ENCODE measurements at places on chromosomes 3 and 15.

DNA sequence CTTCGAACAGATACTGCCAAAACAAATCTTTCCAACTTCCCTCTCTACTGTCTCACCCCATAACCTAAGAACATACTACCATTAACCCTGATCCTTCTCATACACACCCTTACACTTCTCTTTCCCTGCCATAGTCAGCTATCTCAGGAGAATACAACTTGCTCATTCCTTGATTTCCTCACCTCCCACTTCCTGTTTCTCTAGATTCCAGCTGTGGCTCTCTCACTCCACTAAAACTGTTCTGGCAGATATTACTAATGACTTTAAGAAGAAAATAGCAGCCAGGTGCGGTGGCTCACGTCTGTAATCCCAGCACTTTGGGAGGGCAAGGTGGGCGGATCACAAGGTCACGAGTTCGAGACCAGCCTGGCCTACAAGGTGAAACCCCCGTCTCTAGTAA lies 4.6 kb downstream of the LSG1 start:
- DNase-seq = no peak

GRCh38 chr3:16697443-16698147 lies 92.4 kb upstream of the DAZL start:
- no peak for DNase-seq

DNA sequence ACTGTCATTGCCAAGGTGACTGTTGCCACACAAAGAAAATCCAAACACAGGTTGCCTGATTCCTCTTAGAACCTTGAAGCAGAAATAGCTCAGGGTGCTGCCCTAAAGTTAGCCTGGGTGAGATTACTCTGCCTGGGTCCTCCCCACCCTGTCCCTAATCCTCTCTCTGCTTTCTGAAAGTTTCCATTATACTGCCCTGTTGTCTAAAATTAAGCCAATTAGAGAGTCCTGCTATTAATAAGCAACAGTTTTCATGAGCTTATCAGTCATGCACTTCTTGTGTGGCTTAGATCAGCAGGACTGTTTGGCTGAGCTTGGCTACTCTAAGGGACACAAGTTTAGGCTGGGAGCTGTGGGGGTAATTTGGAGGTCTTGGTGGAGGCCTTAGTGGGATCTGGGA lies 334.7 kb upstream of the LRRFIP2 start:
- DNase-seq = no peak

- no peak for DNase-seq
Measured at GRCh38 chr3:124997303-124998246, 58.2 kb downstream of the HEG1 start.

GRCh38 chr3:131484496-131485111 lies 18.2 kb downstream of the MRPL3 start:
- DNase-seq = no peak

DNA sequence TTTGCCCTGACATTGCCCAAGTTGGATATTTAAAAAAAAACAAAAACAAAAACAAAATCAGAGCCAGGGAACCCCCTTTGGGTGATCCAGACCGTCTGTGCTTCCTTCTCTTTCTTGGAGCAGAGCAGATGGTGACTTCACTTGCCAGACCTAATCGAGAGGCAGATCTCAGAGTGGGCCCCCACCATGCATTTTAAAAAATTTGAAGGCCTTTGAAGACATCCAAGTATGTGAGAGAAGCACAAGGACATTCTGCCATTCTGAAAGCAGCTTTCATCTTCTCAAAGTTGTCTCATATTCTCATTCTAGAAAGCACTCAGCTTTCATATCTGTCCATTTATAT lies 93.3 kb downstream of the SV2B start:
- DNase-seq = no peak

DNA sequence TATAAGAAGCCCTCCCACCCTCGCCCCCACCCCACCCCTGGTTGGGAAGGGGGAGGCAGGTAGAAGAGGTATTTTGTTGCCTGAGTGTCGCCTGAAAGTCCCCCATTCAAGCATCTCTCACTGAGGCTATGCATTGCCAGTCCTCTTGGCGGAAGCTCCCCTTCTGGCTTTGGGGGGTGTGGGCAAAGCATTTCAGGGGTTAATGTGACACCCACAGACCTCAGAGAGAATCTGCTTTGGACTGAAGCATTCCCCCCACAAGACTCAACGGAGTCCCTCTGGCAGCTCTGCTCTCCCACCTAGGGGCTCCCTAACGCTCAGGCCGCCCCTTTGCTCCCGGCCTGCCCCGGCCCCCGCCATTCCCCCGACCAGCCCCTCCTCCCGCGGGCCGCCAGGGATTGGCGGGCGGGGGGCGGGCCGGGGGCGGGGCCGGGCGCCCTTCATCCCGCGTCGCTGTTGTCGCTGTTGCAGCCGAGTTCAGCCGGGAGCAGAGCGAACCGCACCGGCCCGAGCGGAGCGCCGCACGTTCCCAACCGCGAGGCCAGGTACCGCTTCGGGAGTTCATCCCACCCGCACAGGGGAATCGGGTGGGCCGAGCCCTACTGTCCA lies at the start of gene SLC38A3:
Gene SLC38A3 (plus strand): TSS at position 468 of the 609 bp plus-strand sequence. CDS start 8,929 bp downstream, outside the sequence.
- no peak for DNase-seq

DNA sequence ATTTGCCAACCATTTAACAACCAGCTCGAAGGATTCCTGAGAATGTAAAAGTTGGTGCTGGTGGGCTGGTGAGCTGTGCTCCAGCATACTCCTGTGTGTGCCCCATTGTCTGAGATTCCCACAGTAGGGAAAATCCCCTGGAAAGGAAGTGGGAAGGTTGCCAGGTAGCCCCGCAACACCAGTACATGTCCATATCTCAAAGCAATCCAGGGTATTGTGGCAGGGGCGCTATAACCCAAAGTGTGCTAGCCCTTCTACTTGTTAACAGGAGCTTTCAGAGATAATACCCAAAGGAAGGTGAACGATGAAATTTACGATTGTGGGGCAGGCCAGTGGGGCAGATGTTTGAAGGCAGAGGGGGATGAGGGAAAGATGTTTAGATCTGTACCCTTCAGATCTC lies 42.7 kb upstream of the SYNM start:
- DNase-seq = no peak

- no peak for DNase-seq
Measured at GRCh38 chr15:100689131-100689899, 86.9 kb downstream of the ASB7 start.

GRCh38 chr15:59278120-59278519 lies 71.5 kb downstream of the LDHAL6B start:
- no peak for DNase-seq

GRCh38 chr3:138051947-138052802 lies 42.2 kb downstream of the CLDN18 start:
- DNase-seq = peak; percentile 36

DNA sequence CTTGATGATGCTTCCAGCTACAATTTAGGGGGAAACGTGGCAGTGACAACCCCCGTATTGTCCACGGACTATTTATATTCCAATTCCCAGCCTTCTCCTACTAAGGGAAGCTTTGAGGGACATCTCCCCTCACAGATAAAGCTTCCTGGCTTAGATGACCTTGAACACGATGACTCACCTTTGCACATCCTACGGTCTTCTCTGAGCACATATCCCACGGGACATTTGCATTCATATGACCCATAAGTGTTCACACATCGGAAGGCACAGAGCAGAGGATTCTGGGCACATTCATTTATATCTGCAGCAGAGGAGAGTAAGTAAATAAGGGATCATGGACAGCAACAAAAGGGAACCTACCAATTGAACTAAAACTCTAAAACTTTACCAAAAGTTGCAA lies 101.5 kb downstream of the DUT start:
- no peak for DNase-seq

DNA sequence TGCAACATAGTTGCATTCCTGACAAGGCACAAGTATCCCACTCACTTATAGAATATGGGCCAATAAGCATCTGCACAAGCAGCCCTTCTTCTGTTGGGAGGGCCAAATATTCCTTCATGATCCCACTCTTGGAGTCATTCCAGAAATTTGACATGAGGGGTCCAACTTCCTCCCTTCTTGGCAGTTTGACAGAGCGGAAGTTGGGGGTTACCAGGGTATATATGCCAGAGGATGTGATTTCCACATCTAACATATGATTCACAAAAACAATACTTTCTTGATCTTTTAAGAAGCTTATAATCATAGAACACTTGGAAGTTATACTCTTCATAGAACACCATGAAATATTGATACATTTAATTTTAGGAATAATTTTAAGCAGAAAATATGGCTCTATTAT lies 100.9 kb upstream of the CRBN start:
- DNase-seq = no peak

- DNase-seq = no peak
Measured at GRCh38 chr3:165653130-165653778, 184.0 kb downstream of the BCHE start.

DNA sequence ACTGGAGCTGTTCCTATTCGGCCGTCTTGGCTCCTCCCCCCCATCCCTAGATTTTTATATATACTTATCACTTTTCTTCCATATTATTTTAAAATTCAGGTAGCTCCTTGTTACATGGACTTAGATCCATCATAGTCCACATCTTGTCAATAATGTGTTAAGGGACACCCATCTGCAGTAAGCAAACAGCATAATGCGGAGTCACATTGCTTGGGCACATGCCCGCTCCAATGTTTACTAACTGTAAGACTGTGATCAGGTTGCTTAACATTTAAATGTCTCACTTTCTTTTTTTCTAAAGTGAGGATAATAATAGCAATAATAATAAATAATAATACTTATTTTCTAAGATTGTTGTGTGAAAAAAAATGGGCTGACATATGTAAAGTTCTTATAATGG lies 303.2 kb upstream of the SOX14 start:
- no peak for DNase-seq

DNA sequence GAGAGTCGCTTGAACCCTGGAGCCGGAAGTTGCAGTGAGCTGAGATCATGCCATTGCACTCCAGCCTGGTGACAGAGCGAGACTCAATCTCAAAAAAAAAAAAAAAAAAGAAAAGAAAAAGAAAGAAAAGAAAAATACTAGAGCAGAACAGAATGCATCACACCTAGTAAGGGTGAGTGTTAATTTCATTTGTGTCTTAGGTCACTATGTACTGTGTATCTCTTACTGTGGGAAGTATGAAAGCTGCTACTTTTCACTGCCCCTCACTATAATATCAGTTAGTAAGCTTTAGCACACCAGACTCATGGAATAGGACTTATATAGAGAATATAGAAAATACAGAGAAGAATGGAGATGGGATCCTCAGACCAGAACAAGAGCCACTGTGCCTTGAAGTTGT lies 45.9 kb upstream of the RASA2 start:
- DNase-seq = no peak

DNA sequence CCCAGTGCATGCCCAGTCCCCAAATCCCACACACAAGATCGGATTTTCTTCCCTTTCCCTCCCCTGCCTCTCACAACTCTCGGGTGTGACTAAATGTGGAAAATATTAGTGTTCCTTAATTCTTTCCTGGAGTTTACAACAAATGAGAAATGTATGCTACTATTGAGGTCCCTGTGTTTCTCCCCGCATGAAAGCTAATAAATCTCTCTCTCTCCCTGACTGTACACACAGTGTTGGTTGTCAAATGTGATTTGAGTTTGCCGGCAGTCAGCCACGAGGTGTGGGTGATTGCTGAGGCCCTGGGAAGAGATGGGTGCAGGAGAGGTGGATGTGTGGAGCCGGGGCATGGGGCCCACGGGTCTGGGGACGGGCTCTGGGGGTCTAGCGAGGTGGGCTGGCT lies 161.4 kb upstream of the IQSEC1 start:
- DNase-seq = no peak

- peak; percentile 20 for DNase-seq
Measured at GRCh38 chr3:102006812-102007485, 157.6 kb downstream of the NFKBIZ start.

DNA sequence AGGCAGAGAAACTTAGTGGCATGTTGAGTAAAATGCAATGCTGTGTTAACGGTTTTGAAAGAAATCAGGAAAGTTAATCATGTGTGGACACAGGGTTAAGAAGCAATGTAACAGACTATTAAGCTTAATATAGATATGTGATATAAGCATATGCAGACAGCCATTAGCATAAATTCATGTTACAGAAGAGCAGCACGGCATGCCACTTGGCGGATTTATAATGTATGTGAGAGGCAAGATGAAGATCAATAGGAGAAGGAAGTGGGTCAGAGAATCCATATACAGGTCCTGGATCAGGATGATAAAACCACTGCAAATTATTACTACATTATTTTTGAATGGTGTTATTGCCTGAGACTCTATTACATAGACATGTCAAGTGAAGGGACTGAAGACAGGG lies 694.3 kb downstream of the MCTP2 start:
- DNase-seq = no peak

DNA sequence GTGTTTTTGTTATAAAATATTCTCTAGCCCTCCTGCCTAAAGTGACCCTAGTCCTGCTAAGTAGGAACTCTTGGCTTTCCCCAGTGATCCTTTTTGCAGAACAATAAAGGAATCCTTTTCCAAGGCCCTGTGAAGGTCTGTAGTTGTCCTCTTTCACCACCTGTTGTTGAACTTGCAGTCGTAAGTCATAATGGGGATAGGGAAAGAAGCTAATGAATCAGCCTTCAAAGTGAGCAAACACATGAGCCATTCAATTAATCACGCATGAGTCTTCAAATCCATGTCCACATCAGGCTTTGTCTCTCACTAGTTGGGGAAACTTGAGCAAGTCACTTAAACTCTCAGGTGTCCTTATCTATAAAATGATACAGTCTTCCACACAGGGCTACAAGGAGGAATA lies 27.6 kb downstream of the ZNF860 start:
- DNase-seq = no peak

DNA sequence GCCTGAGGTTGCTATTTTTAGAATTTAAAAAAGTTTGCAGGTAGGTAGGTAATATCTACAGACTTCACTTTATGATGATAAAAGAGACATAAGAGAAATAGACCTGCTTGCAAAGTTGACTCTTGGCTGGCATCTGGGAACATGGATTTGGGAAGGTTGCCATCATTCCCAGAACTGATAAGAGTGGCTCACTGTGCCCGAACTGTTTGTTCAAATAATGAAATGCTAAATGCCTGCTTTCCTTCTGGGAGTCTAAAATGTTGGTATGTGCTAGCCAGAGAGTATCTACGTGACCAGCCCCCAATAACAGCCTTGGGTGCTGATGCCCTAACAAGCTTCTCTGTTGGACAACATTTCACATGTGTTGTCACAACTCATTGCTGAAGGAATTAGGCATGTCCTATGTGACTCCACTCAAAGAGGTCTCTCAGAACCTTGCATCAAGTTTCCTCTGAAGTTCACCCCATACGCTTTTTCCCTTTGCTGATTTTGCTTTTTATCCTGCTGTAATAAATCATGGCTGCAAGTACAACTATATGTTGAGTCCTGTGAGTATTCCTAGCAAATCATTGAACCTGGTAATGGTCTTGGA lies 95.5 kb downstream of the FHIT start:
- DNase-seq = no peak

DNA sequence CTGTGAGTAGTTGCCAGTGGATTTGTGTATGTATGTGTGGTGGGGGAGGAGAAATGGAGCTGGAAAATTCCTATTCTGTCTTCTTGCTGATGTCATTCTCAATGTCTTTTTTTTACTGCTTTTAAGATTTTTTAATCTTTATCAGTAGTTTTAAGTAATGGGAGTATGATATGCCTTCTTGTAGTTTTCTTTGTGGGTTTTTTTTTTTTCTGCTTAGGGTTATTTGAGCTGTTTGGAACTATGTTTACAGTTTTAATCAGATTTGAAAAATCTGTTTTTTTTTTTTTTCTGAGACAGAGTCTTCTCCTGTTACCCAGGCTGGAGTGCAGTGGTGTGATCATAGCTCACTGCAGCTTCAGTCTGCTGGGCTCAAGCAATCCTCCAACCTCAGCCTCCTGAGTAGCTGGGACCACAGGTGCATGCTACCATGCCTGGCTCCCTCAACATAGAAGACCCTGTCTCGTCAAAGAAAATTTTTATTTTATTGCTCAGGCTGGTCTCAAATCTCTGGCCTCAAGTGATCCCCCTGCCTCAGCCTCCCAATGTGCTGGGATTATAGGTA lies 37.1 kb downstream of the RPL39L start:
- DNase-seq = no peak
